ENCODE measurements at places on chromosomes 1 and 21.

DNA sequence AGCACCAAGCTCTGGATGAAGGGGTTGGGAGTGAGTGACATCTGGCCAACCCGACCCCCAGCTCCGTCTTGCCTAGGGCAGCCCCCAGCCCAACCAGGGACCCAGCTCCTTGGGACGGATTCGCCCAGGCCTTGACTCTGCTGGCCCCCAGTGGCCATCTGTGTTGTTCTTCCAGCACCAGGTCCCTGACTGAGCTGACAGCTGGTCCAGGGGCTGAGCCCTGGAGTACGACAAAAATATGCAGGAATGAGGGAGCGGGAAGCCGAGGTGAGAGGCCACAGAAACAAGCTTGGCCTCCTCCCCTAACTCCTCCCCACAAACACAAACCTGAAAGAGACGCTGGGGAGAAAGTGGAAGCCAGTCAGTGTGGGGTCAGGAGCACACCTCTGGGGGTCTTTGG is 55.0 kb upstream of the PAX7 start:
- no peak for DNase-seq

GRCh38 chr1:38558500-38559445 is 300.8 kb downstream of the RRAGC start:
- DNase-seq: no peak

DNA sequence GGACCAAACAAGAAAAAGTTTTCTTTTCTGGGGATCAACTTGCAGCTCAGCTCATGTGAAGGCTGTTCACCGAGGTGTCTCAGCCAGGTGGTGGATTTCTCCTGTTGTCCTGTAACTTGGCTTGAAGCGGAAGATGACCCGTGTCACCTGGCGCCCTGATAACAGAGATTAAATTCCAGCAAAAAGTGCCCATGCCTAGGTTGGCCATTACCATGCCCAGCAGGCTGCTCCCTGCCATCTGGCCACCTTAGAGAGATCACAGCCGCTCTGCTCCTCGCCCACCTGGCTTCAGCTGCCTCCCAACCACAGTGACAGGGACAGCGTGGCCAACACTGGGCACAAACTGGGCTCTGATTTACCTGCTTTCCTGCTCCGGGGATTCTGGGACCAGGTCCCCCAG is 149.5 kb downstream of the ZBTB18 start:
- DNase-seq: no peak

- DNase-seq: no peak
Observed at GRCh38 chr1:227899141-227899819, 48.5 kb downstream of the WNT9A start.

DNA sequence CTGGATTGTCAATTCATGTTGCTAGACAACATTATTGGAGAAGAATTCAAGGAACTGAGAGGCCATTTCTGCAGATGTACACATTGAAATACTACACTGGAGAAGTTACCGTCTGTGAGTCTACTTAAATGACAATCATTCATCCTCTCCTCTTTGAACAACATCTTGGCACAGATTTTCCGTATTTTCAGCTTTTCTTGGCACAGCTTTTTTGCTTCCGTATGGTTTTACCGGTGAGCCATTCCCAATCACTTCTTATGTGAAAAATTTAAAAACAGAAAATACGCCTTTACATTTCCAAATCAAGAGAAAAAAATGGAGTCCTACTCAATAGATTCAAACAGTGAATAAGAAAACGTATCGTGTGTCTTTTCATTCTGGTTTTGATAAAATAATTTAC is 1493.7 kb downstream of the AMY1C start:
- DNase-seq: no peak

GRCh38 chr1:67560580-67561255 is 124.3 kb upstream of the GADD45A start:
- no peak for DNase-seq

GRCh38 chr1:3650248-3651025 is 534 bp upstream of the WRAP73 start:
- DNase-seq: no peak

DNA sequence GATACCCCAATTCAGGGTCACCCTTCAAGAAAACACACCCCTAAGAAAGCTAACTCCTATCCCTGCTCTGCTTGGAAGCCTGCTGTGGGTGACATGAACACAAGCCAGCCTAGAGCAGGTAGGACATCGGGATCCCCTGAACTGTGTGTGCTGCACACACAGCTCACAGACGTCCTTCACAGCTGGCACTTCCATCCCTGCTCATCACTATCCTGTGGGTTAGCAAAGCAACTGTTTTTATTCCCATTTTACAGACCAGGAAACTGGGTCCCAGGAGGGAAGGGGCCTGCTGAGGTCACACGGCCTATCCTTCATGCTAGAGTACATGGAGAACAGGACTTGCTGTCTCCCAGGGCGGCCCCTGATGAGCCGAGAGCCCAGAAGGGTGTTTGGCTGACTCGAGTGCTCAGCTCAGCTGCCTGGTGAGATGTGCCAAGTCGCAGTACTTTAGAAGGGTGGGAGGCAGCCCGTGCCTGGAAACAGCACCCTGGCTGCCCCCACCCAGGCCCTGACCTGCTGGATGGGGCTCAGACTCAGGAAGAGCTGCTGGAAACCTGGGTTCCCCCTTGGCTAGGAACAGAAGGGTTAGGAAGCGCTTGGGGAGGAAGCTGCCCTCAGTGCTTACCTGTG is 28.3 kb upstream of the BTG2 start:
- no peak for DNase-seq

- peak; percentile 68 for DNase-seq
Observed at GRCh38 chr1:233090746-233091494, 140.5 kb downstream of the NTPCR start.

DNA sequence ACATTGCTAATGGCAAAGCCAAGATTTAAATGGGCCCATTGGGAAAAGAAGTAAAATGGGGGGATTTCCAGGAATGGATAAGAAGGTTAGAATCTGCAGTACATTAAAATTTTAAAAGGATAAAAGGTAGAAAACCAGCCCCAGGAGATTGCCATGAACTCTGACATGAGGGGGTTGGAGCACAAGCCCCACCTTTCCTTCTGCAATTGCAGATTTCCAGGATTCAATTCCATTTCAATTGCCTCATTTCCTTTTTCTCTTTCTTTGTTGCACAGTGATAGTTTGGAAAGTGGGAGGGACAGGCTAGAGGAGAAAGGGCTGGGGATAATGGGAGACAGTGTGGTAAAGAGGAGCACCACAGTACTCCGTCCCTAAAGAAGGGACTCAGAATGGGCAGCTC is 238.5 kb upstream of the RAB4A start:
- DNase-seq: no peak
